ENCODE measurements at places on chromosomes 6 and 20.

DNA sequence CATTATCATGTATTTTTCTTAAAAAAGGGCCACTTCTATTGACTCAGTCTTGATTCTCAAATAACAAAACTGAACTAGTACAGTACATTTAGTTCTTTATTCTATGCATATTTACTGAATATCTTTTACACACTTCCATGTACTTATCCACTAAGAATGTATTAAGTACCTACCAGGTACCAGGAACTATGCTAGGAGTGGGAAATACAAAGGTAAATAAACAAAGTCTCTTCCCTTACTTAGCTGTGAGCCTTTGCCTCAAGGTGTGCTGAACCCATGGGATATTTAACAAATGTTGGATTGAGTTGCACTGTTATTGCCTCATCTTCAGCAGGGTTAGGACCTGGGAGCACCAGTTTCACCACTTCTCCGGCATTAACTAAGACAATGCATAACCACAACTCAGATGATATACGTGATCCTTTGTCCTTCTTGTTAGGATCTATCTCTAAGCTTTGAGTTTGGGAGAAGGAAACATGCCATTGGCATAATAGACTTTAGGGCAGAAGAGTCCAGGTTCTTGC, 533.9 kb downstream of the TFAP2B start:
- DNase-seq: no peak

DNA sequence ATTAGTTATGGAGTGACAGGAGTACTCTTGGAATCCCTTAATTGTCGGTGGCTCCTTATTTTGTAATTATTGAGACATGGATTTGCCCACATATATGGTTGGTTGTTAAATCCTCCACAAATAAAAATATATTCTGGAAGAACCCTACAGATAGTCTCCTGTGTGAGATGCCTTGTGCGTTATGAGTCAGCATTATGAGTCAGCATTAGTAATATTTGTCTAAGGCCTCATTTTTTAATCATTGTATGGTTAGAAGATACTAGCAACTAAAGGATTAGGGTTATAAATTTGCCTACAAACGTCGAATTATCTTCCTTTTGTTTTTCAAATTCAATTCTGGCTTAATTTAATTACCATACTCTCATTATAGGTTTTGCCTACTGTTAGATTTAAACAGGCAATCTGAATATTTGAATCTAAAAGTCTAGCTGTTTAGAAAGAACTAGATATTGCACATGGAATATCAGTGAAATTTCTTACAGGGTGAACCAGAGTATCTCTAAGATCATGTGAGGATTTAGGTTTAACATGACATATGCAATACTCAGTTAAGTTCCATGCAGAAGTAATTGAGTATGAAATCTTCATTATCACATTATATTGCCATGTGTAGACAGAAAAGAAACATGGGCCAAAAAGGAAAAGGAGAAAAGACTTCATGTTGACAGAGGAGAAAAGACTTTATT, 5.9 kb downstream of the C6orf58 start:
- no peak for DNase-seq

DNA sequence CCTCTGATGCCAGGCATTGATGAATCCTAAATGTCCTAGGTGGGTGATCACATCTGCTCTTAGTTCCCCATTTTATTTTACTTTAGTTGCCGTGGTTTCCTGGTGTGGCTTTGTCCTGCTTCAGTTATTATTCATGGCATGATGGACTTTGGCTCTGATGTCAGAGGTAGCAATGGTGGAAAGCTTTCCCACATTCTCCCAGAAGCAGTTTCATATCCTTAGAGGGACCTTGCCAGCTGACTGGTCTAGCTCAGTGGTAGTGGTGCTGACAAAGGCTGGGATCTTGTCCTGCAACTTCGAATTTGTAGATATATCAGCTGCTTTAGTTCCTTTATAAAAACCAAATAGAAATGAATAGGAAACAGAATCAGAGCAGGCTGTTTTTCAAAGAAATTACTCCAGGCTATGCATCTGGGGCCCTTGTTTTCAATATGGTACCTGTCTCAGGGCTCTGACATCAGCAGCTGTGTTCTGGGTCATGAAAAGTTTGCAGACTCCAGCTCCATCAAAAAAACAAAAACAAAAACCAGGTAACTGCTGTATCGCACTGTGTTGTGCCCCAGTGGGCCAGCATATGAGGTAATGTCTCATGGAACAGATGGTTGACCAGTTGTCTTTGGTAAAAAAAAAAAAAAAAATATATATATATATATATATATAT, 133.7 kb downstream of the PLCB4 start:
- no peak for DNase-seq

DNA sequence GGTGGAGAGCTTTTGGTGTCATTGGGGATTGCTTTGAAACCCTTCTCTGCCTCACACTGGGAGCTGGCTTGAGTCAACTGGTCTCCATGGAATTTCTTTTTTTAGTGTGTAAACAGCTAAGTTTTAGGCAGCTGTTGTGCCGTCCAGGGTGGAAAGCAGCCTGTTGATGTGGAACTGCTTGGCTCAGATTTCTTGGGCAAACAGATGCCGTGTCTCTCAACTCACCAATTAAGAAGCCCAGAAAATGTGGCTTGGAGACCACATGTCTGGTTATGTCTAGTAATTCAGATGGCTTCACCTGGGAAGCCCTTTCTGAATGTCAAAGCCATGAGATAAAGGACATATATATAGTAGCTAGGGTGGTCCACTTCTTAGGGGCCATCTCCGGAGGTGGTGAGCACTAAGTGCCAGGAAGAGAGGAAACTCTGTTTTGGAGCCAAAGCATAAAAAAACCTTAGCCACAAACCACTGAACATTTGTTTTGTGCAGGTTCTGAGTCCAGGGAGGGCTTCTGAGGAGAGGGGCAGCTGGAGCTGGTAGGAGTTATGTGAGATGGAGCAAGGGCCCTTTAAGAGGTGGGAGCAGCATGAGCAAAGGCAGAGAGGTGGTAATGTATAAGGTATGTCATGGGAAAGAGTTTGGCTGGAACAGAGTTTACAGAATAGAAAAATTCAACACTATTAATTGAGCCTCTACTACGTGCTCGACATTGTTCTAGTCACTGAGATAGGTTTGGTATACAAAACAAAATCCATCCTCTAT, 31.2 kb downstream of the SRSF3 start:
- peak; percentile 24 for DNase-seq

DNA sequence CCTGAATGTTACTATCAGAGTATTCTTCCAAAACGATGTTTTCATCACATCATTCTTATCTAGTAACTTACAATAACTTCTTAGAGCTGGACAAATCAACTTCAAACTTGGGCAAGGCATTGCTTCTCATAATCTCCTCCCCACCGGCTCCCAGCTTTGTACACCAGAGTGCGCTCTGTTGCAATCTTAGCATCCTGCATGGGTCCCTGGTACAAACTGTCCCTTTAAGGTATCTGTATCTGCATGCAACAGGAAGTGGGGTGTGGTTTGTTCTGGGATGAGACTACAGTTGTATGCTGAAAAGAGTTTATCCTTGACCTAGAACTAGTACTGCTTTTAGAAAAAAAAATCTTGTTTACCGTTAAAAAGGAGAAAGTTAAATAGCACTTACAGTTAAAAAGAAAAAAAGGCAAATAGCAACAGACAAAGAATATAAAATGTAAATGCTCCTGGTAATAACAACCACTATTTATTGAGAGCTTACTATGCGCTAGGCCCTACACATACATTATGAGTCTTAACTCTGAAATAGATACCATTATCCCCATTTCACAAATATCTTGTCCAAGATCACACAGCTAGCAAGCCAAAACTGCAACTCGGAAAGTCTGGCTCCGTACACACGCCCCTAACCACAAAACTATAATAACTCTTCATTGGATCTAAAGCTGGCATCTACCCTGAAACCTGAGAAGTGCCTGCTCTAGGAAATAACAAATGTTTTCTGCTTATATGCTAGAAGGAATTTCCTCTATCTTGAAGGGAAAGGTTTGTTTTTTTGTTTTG, 9.8 kb upstream of the HECA start:
- DNase-seq: peak; percentile 69

DNA sequence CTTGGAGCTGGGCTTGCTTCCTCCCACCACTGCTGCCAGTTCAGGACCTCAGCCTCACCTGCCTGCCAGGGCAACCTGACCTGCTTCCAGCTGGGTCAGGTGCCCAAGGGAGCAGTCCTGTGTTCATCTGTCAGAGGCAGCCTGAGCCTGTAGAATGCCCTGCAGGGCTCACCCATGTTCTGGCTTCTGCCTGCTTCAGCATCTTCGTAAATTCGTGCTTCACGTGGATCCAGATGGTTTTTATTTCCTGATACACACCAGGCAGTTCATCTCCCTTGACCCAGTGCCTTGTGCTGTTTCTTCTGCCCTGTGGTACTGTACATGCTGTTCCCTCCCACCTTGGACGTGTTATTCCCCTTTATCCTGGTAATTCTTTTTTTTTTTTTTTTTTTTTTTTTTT, 50.2 kb downstream of the ARID1B start:
- DNase-seq: no peak

DNA sequence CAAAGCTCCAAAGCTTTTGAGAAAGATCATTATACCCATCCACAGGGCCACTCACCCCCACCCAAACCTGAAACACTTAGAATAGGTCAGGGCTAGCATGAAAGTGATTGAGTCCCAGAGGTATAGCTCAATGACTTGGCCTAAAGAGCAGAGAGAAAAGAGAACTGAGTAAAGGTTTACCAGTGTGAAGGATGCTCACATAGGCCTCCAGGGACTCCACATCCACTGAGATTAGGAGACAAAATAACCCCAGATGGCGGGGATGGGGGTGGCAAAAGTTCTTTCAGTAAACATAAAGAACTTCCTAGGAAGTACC, 12.2 kb downstream of the SAYSD1 start:
- DNase-seq: no peak

- no peak for DNase-seq
These were observed 119.0 kb downstream of the ALDH8A1 start for GRCh38 chr6:134830940-134831339.

GRCh38 chr20:20079102-20079784, 26.9 kb downstream of the CFAP61 start:
- peak; percentile 35 for DNase-seq

DNA sequence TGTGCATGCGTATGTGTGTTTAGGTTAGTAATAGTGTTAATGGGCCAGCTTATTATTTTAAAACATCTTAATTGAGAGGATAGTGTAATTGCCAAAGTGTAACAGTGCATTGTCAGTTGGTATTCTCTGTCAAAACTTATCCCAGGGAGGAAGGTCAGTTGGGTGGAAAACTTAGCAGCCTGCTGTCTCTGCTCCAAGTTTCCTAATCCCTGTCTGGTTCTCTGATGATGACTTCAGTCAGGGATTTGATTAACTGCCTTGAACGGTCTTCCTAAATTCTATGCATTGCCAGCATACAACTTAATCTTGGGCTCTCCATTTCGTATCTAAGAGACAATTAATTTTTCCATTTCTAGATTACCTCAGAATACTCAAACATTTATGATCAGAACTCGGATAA, 51.1 kb downstream of the L3MBTL3 start:
- no peak for DNase-seq

DNA sequence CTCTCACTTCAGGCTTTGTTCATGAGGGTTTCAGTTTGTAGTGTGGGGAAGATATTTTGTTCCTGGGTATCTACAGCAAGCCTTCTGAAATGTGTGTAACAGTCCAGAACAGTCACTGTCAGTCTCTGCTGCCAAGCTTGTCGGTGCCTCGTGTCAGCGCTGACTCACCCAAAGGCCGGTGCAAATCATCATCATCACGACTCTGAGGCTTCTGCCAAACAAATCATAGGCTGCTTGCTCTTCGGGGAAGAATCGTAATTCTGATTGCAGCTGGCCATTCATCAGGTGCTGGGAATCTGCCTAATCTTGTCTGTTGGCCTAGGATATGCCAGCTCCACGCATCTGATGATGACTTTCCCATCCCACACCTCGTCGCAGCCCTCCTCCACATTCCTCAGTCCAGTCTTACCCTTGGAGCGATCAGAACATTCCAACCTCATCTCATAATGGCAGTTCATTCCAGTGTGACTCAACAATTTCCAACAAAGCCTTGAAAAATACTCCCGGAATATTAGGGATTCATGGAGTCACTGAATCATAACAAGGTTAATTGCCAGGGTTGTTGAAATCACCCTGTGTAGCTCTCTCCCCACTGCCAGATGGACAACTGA, 40.9 kb downstream of the ALDH8A1 start:
- DNase-seq: peak; percentile 57

DNA sequence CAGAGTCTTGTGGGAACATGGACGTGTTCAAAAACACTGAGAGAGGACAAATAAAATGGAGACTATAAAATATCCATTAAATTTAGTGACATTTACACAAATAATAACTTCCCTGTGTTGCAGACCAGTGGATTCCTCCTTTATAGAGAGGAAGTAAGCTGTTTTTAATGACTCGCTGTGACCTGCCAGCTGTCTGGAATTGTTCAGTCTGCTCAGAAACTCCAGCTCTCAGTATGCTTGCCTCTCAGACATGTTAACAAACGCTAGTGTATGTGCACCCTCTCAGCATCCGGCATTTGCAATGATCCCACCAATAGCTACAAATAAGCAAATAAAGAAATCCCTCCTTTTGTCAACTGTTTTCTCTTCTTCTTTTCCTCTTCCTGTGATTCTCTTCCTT, 158.0 kb upstream of the TCF21 start:
- DNase-seq: peak; percentile 50

- DNase-seq: peak; percentile 82
These were observed 36.2 kb downstream of the GNAS start for GRCh38 chr20:58888521-58889333.

- no peak for DNase-seq
These were observed 25.3 kb upstream of the ZNFX1 start for GRCh38 chr20:49303065-49303552.

DNA sequence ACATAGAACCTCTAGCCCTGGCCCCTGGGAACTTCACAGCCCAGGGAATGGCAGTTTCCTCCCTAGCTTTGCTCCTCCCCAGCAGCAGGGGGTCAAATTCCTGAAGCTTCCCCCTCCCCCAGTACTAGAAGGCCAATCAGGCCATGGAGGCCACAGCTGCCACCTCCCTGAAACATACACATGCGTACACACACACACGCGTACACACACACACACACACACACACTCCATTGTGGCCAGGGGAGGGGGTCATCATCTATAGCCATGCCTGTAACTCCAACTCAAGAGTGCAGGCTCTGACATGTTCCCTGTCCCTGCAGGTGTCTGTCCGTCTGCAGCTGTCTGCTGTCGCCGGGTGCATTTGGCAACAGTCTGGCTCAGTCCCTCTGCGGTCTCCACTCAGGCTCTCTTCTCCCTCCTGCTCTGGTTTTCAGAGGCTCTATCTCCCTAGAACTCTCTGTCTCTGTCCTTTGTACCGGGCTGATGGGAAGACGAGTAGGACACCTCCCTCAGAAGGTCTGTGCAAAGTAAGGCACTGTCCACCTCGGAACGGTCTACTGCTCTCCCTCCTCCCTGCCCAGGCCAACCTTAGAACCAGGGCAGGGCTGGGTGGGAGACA, 1.4 kb downstream of the LRFN2 start:
- DNase-seq: no peak

GRCh38 chr6:136226674-136227377, 23.3 kb downstream of the MTFR2 start:
- DNase-seq: no peak

All from stomach (tissue), 19 donors.